ENCODE measurements at places on chromosomes 6 and 20.

- no peaks in the 10 kb centered on the region for H3K36me3 ChIP-seq
- no peaks in the 10 kb centered on the region for H3K27me3 ChIP-seq
- H3K4me3 ChIP-seq: no peak overlapping the region
These were observed 6.6 kb upstream of the SPO11 start for GRCh38 chr20:57323034-57323433.

GRCh38 chr20:45857882-45858216 is 435 bp downstream of the ZSWIM3 start:
- no peak for DNase-seq
- peaks cover 26% of the 10 kb centered on the region for H3K4me1 ChIP-seq
- H3K27me3 ChIP-seq: no peaks in the 10 kb centered on the region
- peak overlapping the region; percentile 95 for H3K27ac ChIP-seq

GRCh38 chr6:52576392-52577021 is 353 bp downstream of the TRAM2 start:
- no peaks in the 10 kb centered on the region for H3K36me3 ChIP-seq
- H3K4me3 ChIP-seq: peak overlapping the region; percentile 76
- DNase-seq: peak; percentile 40
- peaks cover 27% of the 10 kb centered on the region for H3K4me1 ChIP-seq

- no peaks in the 10 kb centered on the region for H3K36me3 ChIP-seq
- DNase-seq: no peak
These were observed 157.7 kb upstream of the FLRT3 start for GRCh38 chr20:14495066-14495465.

- H3K4me1 ChIP-seq: no peaks in the 10 kb centered on the region
- no peak overlapping the region for H3K4me3 ChIP-seq
- H3K36me3 ChIP-seq: no peaks in the 10 kb centered on the region
- H3K27me3 ChIP-seq: no peaks in the 10 kb centered on the region
- DNase-seq: no peak
These were observed 15.5 kb downstream of the SERPINB1 start for GRCh38 chr6:2826131-2826530.

DNA sequence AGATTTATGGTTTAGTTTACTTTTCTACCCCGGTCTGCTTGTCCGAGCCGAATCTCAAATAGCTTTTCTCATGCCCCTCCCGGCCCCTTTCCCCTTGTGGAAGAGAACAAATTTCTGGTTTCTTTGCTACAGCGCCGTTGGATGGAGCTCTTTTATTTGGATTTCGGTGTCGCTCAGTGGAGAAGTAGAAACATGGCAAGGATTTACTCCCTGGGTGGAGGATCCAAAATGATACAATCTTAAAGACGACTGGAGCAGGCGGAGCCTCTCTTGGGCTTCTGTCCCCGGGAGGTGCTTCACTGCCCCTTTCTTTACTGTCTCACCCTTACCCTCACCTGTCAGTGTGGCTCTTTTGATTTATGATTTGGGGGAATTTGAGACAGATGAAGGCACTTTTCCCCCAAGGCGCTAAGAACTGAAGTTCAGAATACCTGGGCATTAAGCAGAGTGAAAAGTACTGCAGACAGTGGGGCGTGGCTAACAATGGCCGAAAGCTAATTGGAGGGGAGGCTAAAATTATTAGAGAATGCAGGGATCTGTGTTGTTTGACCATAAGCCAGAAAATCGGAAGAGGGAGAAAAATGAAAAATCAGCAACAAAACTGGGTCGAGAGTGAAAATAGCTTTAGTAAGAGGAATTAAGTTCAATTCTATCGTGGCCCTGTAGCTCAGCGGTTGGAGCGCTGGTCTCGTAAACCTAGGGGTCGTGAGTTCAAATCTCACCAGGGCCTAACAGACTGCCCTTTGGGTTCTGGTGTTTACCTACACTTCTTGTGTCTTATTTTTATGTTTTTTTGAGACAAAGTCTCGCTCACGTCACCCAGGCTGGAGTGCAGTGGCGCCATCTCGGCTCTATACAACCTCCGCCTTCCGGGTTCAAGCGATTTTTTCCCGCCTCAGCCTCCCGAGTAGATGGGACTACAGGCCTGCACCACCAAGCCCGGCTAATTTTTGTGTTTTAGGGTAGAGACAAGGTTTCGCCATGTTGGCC is 145.1 kb upstream of the ZNF184 start:
- H3K27me3 ChIP-seq: peaks cover 11% of the 10 kb centered on the region
- H3K36me3 ChIP-seq: no peaks in the 10 kb centered on the region
- no peak overlapping the region for H3K4me3 ChIP-seq
- H3K27ac ChIP-seq: no peak overlapping the region
- H3K4me1 ChIP-seq: no peaks in the 10 kb centered on the region
- DNase-seq: no peak

DNA sequence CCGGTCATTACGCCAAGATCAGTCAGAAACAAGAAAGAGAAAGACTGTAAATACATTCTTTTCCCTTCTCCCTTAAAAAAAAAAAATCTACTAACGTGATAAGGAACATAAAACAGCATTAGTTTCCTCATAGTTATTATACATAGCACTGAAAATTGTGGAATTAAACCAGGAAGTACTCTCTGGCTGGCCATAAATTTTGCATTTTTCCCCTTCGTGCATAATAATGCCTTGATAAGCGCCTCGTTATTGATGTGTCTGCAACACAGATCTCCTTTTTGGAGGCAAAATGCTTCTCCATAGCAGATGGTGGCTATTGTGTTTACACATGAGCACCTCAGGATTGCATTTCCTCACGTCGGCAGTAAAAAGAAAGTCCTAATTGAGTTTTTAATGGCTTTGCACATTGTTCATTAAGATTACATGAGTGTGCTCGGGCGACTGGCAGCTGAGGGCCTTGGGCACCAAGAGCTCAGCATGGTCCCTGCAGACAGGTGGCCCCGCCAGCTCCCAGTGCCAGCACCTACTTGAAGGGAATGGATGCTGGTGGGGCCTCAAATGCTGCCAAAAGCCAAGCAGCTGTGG is 394.5 kb downstream of the PTPRT start:
- no peak overlapping the region for H3K27ac ChIP-seq
- no peaks in the 10 kb centered on the region for H3K36me3 ChIP-seq
- no peak for DNase-seq
- no peaks in the 10 kb centered on the region for H3K4me1 ChIP-seq
- H3K27me3 ChIP-seq: no peaks in the 10 kb centered on the region
- no peak overlapping the region for H3K4me3 ChIP-seq

DNA sequence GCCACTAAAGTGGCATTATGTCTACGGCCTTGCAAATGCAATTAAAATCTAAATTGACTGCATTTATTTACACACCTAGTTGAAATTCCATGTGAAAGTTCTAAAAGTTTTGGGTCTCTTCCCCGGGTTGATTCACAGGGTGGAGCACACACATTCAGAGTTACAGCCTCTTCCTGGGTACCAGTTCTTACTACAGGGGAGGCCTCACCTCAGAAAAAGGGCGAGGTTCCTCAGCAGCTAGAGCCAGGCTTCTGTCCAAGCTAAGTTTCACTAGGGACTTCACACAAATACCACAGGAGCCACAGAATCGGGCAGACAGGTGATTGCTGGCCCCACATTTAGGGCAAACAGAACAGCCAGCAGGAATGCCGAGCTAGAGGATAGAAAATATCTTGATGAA is 52.7 kb downstream of the DZANK1 start:
- H3K4me1 ChIP-seq: no peaks in the 10 kb centered on the region
- no peak for DNase-seq
- H3K4me3 ChIP-seq: no peak overlapping the region
- no peaks in the 10 kb centered on the region for H3K36me3 ChIP-seq

Measured in naive thymus-derived CD4-positive, alpha-beta T cell (primary cell).